DND-41 (cell line): ENCODE measurements at places on chromosomes 12 and 14.

DNA sequence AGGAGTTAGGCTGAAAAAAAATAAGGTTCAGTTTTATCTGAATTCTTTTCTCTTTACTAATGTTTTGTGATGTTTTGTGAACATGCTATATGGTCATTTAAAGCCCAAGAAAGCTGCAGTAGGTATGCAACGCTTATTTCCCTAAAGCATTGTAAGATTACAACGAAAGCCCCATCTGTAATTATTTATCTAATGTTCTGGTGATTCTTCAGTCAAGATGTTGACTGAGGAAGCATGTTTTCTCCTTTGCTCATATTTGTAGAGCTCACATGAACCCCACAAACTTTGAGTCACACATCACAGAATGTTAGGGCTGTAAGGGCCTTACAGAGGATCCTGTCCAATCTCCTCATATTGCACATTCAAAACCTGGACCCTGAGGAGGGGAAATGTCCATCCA is 3.2 kb upstream of the TUBA1C start:
- DNase-seq = no peak

DNA sequence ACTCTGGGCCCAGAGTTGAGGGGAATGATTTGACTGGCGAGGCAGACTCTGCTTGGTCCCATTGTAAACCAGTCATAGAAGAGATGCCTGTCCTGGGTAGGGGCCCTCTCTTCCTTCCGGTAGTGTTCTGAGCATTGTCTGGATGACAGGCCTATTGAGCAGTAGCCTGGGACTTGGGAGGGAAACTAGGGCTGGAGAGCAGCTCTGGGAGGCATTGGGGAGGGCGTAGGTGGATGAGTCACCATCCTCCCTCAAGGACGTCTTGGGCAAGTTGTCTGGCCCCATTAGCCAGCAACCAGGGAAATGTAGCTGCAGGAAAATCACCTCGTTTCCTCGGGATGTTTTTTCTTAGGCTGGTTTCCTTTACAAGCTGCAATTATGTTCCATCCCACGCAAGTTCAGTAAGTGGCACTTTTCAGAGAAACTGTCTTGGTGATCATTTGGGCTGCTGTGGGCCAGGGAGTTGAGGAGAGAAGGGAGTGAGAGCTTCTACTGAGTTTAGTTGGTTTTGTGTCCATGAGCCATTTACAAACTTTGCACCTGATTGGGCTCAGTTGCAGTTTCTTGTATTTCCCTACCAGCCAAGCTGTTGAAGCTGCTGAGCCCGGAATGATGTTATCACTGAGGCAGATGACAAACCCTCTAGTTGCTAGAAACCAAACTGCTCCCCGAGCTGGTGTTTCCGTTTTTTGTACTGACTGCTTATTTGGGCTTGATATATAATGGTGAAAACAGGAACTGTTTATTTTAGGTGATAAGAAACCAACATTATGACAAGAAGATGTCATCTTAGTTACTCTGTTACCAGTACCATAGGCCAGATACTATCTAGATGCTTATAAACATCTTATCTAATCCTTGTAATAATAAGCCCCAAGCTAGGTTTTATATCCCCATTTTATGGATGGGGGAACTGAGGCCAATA is 147.6 kb downstream of the CHST11 start:
- no peak for DNase-seq

DNA sequence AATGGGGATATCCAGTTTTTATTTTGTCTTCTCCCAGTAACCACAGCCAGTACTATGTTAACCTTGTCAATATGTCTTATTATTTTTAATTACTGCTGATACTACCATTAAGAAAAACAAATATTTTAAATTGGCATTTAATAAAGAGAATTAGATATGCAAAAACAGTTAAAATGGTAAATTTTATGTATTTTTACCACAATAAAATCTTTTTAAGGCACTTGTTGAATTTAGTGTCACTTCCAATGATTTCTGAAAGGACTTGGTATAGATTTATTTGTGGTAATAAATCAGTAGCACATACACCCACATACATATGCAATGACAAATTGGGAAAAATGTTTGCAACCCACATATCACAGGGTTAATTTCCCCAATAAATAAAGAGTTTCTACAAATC is 14.0 kb downstream of the CDKN1B start:
- DNase-seq = no peak

- DNase-seq = no peak
Measured at GRCh38 chr12:126617312-126617711, 1552.1 kb downstream of the AACS start.

DNA sequence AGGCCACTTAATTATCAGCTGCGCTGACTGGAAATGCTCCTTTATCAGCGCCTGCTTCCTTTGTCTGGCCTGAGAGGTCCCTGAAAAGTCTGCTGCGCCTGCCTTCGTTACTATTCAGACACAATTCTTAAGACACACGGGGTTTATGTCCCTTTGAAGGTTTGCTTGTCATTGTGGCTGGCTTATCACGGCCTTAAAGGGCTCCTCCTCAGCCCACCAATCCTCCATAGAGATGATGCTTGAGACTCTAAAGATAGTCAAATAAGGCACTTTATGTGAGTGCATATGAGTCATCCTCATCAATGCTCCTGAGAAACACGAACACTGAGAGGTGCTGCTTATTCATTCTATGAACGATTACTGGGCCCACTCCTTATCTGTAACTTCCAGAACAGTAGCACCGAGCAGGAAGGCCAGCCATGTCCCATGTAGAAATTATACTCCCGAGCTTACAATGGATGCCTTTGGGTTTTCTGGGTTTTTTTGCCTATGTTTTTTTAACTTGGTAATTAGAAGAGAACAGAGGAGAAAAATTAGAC is 1268.2 kb upstream of the TMEM132C start:
- DNase-seq = no peak

- no peak for DNase-seq
Measured at GRCh38 chr14:102902523-102903247, 19.8 kb upstream of the AMN start.

- DNase-seq = peak; percentile 69
Measured at GRCh38 chr12:48814262-48815125, 3.8 kb upstream of the CACNB3 start.

DNA sequence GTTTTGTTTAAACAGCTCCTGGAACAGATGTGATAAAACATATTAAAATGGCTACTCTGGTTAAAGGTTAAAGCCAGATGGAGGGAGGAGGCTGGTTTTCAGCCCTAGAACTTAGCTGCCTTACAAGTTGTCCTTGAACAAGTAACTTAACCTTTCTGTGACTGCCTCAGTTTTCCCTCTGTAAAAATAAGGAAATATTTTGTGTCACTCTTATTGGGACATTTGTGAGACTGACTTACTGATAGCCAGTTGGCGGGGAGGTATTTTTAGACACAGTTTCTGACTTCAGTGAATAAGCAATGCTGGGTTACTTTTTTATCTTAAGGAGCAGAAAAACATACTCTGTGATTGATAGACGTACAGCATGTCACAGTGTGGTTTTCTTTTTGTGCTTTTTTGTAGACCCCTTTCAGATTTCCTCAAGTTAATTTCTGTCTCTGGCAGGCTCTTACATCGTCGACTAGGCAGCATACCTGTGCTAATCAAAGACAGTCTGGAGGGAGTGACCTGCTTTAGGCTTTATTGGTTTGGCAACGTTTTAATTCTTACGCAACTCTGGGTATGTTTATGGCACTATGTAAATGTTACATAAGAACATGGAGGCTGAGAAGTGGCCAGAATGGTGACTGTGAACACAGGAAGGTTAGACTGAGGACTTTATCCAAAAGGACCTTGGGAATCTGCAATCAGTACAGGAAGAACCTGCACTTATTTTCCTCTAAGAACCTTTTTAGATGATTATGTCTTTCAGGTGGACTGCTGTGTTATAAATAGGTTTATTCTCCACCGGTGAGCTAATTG is 3.3 kb downstream of the ACVR1B start:
- no peak for DNase-seq

DNA sequence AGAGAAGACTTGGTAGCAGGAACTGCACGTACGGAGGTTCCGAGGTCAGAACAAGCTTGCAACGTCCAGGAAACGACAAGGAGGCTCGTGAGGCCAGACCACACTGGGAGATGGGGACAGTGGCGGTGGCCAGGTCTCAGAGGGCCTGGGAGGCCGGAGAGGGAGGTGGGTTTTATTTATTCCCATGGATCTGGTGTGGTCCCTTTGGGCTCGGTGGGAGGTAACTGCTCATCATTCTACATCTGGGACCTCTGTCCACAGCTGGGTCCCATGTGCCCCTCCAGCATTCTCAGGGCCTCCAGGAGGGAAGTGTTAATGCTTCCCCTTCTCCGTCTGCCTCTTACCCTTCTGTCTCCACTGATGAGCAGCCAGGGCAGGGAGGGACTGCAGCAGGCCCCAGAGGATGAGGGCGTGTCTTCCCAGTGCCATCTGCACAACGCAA is 35.7 kb upstream of the NCOR2 start:
- no peak for DNase-seq

- DNase-seq = no peak
Measured at GRCh38 chr12:104694161-104694560, 237.4 kb downstream of the CHST11 start.

- DNase-seq = no peak
Measured at GRCh38 chr12:49428793-49429192, 61.5 kb downstream of the SPATS2 start.

GRCh38 chr14:92914087-92914656 is 8.8 kb upstream of the CHGA start:
- peak; percentile 61 for DNase-seq

DNA sequence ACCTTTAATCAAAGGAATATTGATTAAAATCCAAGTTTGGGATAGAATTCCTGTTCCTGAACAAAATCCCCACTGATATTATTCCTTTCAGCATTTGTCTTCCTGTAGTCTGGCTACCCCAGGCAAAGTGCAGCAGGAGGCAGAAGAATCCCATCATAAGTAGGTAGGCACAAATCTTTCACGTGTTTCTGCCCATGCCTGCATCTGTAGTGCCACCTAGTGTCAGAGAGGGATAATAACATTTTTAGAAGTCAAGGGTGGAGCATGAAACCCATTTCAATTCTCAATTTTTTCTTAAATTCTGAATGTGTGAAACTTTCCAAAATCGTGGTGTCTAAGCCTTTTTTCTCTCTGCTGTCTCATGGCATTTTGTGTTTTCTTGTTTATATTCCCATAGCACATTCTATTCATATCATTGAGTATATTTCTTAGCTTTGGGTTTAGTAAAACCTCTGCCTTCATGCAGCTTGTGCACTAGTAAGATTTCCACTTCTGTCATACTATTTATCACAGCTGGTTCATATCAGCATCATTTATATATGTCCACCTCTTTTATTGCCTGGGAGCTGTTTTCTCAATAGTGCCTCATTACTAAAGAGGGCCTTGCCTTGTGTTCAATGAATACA is 47.8 kb upstream of the RERG start:
- peak; percentile 53 for DNase-seq

- no peak for DNase-seq
Measured at GRCh38 chr12:71782017-71782416, 27.4 kb downstream of the RAB21 start.
